Stimulated activated CD8-positive, alpha-beta memory T cell treated with anti-CD3 and anti-CD28 coated beads, Interleukin-2, amount 100 ng/mL, for 1 hour (primary cell): ENCODE measurements at places on chromosomes 2 and 18.

GRCh38 chr2:118309946-118310680 is 221.8 kb downstream of the INSIG2 start:
- peak; percentile 23 for DNase-seq

GRCh38 chr2:67164771-67165522 is 232.2 kb upstream of the ETAA1 start:
- DNase-seq = no peak

- no peak for DNase-seq
Observed at GRCh38 chr2:224104668-224105386, 65.7 kb upstream of the SERPINE2 start.

GRCh38 chr2:6184532-6185292 is 492.5 kb downstream of the SOX11 start:
- no peak for DNase-seq

GRCh38 chr2:163564236-163564635 is 171.6 kb downstream of the FIGN start:
- DNase-seq = no peak

- DNase-seq = no peak
Observed at GRCh38 chr2:198700319-198700718, 757.4 kb downstream of the SATB2 start.

- DNase-seq = no peak
Observed at GRCh38 chr2:196291426-196291825, 120.0 kb upstream of the STK17B start.

- DNase-seq = no peak
Observed at GRCh38 chr18:35564795-35565453, 16.6 kb upstream of the GALNT1 start.

DNA sequence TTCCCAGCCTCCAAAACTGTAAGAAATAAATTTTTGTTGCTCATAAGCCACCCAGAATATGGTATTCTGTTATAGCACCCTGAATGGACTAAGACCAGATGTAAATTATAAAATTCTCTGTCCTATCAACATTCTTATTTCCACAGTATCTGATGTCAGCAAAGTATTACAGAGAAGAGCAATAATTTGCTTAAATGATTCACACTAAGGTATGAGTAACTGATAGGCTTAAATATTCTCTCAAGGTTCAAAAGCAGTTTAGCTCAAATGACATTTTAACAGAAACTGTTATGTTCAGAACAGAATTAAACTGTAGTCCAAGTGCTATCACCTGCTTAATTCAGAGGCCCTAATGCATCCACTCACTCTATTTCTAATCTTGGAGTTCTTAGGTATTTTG is 12.8 kb downstream of the SESTD1 start:
- no peak for DNase-seq

- no peak for DNase-seq
Observed at GRCh38 chr2:218312267-218312756, 20.0 kb upstream of the TMBIM1 start.

DNA sequence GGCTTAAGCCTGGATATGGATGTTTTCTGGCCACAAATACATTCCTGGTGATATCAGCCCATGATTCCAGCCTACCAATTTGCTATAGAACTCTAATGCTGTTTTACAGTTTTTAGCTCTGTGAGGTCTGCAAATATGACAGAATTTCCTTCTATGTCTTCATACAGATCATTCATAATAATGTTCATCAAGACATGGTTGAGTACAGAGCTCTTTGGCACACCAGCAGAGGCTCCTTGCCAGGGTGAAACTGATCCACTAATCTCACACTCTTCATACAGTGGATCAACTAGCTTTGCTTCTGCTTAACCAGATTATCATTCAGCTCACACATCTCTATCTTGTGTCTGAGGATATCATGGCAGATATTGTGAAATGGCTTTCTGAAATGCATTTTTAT is 672.1 kb downstream of the STK39 start:
- no peak for DNase-seq
